ENCODE measurements at places on chromosomes 1 and 21.

DNA sequence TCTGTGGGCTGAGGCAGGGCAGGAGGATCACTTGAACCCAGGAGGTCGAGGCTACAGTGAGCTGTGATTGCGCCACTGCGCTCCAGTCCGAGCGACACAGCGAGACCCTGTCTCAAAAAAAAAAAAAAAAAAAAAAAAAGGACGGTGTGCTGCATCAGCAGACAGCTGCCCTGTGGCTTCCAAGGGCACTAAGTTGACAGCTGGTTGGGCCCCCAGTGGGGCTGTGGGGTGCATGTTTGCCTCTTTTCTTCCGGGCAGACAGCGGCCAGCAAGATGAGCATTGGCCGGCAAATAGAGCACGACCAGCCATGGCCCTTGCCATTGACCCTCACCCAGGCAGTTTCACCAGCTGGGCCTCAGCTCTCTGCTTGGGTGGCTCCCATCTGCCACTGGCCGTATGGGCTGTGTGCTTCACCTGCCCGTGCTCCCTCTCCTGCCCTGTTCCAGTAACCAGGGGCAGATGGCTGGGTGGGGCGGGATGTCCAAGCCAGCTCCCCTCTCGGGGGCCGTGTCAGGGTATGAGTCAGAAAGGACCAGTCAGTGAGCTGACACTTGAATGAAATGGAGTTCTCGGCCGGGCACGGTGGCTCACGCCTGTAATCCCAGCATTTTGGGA, 12.3 kb upstream of the SLC25A34 start:
- DNase-seq = no peak

- no peak for DNase-seq
These were observed 69.5 kb downstream of the WDR4 start for GRCh38 chr21:42809577-42810475.

DNA sequence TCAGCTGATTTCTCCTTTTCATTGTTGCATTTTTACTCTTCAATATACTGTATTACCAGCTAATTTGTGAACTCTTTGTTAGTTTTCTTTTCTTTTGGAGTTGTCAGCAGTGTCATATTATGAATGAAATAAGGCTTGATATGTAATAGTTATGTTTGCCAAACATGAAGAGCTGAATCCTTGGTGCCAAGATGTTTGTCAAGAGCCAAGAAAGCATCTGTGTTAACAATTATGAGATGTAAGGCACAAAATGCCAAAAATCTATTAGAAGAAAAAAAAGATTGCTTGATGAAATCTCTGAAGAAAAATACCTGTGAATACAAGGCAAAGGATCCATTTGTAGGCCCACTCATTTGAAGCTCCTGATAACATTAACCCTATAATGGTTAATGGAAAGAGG, 48.4 kb upstream of the RNPC3 start:
- no peak for DNase-seq

DNA sequence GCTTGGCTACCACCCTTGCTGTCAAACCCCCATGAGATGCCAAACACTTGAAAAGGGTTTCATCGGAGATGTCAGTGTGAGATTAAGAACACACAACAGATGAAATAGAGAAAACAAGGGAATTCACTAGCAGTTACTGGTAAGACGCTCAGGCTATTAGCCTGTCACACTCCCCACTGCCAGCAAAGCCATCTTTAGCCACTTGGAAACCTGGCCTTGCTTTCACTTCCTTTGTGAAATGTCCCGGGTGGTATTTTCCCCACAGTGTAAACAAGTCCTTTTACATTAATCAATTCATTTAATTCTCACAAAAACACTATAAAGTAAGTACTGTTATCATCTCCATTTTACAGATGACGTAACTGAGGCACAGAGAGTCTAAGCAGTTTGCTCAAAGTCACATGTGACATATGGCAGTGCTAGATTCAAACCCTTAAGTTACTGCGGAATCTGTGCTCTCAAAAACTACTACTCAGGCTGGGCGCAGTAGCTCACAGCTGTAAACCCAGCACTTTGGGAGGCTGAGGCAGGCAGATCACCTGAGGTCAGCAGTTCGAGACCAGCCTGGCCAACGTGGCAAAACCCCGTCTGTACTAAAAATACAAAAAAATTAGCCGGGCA, 32.7 kb upstream of the KHDRBS1 start:
- no peak for DNase-seq

- peak; percentile 63 for DNase-seq
These were observed 61.8 kb downstream of the ITPKB start for GRCh38 chr1:226677027-226678020.

- DNase-seq = no peak
These were observed 18.5 kb downstream of the CCN1 start for GRCh38 chr1:85599076-85599491.

- DNase-seq = no peak
These were observed 96.7 kb downstream of the PTPRU start for GRCh38 chr1:29333008-29333407.

DNA sequence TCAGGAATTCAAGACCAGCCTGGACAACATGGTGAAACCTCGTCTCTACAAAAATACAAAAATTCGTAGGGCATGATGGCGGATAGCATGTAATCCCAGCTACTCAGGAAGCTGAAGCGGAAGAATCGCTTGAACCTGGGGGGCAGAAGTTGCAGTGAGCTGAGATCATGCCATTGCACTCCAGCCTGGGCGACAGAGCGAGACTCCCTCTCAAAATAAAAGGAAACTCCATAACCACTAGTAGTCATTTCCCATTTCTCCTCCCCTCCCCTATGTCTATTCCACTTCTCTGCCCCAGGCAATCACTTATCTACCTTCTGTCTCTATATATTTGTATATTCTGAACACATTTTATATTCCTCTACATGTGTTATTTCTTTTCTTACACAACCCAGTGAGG, 4.0 kb upstream of the CEP350 start:
- no peak for DNase-seq

DNA sequence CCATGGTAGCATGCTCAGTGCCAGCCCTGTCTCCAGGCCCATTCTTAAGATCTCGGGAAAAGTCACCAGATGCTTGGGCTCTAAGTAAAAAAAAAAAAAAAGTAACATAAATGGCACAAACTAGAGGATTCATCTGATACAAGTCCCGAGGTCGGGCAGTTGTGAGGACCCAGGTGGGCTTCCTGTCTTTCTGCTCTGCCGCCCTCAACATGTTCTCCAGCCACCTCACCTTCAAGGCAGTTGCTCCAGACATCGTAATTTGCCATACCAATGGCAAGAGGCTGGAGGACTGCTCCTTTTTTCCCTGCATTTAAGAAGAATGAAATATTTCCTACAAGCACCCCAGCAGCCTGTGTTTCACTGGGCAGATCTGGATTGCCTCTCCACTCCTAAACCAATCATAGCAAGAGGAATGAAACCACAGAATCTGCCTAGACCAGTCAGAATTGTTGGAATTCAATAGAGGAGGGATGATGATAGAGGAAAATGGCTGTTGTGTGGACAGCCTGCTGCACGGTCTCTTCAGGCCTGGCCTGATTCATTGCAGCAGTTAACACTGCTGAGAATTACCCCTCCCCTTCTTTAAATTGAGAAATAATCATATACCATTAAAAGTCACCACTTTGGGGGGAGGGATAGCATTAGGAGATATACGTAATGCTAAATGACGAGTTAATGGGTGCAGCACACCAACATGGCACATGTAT, 5.4 kb downstream of the HMGN2 start:
- DNase-seq = no peak

DNA sequence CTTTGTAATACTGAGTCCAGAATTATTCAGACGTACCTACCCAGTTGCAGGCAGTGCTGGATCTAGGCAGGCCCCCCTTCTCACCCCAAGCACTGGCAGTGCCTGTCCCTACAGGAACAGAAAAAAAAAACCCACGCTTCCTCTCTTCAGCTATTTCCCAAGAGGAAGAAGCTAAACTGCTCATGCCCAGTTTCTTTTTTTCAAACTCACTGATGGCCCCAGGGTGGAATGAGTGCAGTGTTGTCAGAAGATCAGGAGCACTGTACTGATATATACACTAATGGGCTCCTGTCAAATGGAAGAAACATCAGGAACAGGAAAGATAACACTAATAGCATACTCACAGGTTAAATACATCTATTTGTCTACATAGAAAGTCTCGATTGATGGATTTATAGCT, 28.2 kb upstream of the DOCK7 start:
- no peak for DNase-seq

- DNase-seq = no peak
These were observed 102.5 kb downstream of the LAMC2 start for GRCh38 chr1:183288583-183288982.

DNA sequence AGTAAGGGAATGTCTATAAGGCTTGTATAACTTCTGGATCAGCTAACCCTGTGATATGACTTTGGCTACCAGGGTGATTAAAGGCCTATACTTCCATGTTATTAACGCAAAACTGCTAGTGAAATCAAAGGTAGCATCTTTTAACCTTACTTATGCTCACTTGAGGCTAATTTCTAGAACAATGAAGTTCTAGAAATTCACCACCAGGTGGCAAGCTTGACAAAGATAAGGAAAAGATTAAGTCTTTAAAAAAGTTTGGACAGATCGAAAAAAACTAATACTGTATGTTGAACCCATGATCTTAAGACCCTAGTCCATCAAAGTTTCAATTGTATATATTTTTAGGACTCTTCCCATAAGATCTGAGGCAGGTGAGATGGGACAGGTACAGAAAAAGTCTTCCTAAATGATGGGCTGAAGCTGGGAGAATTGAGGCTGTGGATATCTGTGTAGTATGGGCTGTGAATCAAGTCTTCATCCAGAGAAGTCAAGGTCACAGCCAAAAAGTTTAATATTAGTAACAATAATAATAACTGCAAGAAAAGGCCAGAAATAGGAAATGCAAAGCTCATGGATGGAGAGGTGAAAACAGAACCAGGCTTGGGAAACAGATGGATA, 18.8 kb downstream of the KYAT3 start:
- no peak for DNase-seq

- DNase-seq = no peak
These were observed 2.1 kb downstream of the EVA1B start for GRCh38 chr1:36321119-36321951.

GRCh38 chr1:51736702-51737101, 119.8 kb downstream of the OSBPL9 start:
- no peak for DNase-seq

DNA sequence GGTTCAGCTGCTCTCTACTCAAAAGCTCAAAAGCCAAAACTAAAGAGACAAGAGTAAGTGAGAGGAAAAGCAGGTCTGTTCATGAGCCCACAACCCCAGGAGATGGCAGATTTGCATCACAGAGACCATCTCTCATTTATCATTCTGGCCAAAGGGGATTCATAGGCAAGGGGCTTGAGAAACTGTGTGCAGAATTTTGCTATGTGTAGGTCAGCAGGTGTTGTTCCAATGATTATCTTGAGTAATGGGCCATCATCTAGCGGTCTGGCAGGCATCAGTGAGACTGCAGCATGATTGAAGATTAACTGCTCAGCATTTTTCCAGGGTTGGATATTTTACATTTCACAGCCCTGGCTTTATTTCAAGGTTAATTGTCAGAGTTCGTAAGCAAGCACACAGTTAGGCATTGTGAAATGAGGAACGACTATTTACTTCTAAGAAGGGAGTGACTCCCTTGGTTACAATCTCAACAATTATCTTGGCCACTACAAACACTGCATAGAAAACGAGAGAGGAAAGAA, 1204.6 kb upstream of the TMPRSS15 start:
- DNase-seq = no peak

- no peak for DNase-seq
These were observed 34.8 kb downstream of the WDR4 start for GRCh38 chr21:42844411-42845113.

DNA sequence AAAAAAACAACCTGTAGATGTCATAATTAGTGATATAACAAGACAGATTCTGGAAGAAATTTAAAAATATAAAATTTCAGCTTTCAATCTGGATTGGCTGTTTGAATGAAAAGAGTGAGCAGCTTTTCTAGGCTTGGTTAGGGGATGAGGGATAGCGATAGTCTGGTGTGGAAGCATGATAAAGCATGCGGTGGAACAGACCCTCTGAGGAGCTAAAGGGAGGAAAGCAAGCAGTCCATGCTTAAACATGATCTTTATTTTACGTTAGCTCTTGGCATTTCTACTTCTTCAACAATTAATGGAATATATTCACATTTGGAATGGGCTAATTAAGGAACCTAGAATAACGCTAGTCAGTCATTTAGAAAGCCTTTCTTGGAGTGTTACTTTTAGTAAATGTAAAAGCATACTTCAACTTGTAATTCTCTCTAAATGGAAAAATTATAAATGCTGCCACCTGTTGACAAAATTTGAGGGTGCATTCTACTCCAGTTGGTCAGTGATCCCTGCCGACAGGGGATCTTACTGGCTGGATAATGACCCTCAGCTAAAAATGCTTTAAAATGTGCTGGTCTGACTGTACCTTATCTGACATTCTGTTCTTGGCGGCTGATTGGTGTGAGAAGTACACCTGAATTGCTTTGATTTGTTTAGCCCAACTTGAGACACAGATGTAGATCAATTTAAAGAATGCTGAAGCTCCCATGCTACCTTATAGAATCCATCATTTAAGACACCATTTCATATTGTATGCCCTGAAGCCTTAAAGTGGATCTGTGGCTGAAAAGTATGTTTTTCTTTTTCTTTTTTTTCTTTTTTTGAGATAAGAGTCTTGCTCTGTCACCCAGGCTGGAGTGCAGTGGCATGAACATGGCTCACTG, 61.2 kb downstream of the AK4 start:
- no peak for DNase-seq

DNA sequence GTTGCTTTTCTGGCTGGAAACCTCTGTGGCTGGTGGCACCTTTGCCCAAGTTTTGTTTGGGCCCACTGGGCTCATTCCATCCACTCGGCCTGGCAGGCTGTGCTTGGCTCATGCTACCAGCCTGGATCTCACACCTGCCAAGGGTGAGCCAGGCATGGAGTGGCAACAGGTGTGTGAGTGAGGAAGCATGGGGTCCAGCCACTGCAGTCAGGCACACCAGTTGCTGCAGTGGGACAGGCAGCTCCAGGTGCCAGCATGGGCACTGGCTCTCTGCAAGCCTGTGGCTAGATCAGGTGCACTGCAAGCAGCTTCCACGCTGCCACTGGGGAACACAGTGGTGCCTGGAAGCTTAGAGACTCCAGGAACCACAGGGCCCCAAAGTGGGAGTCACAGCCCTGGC, 57.0 kb downstream of the NUP210L start:
- no peak for DNase-seq

DNA sequence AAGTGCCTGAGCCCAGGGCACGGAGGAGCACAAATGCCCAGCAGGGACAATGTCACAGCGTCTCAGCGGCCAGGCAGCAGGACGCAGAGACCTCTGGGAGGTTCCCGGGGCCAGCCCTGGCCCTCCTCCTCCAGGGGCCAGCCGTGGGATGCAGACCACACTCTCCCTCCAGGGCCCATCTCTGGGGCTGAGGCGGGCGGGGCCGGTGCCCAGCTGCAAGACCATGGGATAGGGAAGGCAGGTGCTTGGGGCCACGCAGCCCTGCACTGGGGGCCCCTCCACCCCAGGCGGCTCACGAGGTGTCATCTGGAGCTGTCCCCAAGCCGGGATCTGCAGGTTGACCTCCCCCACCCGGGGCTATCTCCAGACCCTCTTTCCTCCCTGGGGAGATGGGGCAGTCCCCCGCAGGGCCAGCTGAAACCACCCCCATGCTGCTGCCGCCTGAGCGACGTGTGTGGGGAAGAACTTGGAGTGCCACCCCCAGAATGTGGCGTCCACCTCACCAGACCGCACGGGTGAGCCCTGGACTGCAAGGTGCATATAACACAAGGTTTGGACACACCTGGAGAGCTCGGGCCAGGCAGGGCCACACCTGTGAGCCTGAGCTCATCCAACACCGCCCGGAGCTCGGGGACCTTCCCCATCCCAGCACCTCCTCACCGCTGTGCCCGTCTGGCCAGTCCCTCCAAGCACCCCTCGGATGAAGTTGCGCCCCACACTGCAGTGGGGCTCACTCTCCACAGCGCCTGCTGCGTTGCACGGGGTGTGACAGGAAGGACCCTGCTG, 4.1 kb upstream of the TTLL10 start:
- no peak for DNase-seq

All from activated CD4-positive, CD25-positive, alpha-beta regulatory T cell treated with anti-CD3 and anti-CD28 coated beads, Interleukin-2, amount 50 U/mL, for 72 hours (primary cell).